ENCODE measurements at places on chromosomes 7 and 10. TPM values are rescaled to one million over a fixed set of nuclear protein-coding genes. Genes with fewer than 3 reads are reported as not detected.
A peak's percentile ranks its signal among the peaks of the same experiment; 100 is the strongest.

PNLIP gene
- not detected for total RNA-seq

FGFBP3 gene
- 9.6 TPM for total RNA-seq

ZNF398 gene
- 19.5 TPM for total RNA-seq

ITIH5 gene
- total RNA-seq, result 34.0 TPM

SMO gene
- 38.6 TPM for total RNA-seq

UCMA gene
- not detected for total RNA-seq

LIMK1 gene
- 46.6 TPM for total RNA-seq

OR6V1 gene
- total RNA-seq, result not detected

SUMF2 gene
- 125 TPM for total RNA-seq

ZNF22 gene
- 39.0 TPM for total RNA-seq

DNA sequence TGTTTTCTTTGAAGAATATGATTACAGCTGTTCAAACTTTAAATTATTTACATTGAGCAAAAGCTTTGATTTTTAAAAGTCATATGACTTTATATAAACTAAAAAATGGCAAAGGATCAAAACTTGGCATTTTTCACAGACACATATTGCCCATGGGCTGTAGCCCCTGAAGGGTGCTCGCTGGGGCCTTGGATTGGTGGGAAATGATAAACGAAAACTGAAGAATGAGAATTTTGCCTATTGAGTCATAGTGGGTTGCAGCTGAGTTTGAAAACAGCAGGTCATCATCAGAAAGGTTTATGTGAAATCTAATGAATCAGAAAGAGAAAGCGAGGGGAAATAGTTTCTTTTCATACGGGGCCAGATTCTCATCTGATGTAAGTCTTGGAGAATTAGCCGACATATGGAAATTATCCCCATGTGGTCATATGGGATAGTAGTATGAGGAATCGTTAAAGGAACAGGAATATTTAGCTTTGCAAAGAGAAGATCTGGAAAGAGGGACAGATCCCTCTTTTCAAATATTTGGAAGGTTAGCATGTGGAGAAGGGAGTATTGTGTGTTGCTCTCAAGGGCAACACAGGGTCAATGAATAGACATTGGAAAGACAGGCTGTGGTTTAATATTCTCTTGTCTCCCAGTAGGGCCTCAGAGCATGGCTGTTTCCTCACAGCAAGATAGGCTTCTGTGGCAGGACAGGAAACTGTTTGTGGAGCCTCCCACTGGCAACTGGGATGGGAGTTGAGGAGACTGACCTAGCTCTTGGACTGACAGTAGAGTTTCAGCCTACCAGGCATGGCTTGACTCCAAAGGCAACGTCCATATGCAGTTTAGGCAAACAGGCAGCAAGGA lies 119.0 kb downstream of the FZD1 start:
- DNase-seq, result no peak
- no peaks in the 10 kb centered on the region for H3K36me3 ChIP-seq
- no peaks in the 10 kb centered on the region for H3K27me3 ChIP-seq

- DNase-seq, result no peak
- peak overlapping the region; percentile 13 for H3K4me3 ChIP-seq
- H3K27ac ChIP-seq, result peak overlapping the region; percentile 53
- H3K27me3 ChIP-seq, result no peaks in the 10 kb centered on the region
- peaks cover 17% of the 10 kb centered on the region for H3K4me1 ChIP-seq
These were observed 41.1 kb downstream of the CCDC3 start for GRCh38 chr10:12960334-12960898.

- H3K4me3 ChIP-seq, result no peak overlapping the region
- no peaks in the 10 kb centered on the region for H3K36me3 ChIP-seq
- DNase-seq, result no peak
- H3K27ac ChIP-seq, result no peak overlapping the region
- no peaks in the 10 kb centered on the region for H3K4me1 ChIP-seq
- peaks cover 5% of the 10 kb centered on the region for H3K27me3 ChIP-seq
These were observed 745.8 kb downstream of the GRID1 start for GRCh38 chr10:85620807-85621206.

DNA sequence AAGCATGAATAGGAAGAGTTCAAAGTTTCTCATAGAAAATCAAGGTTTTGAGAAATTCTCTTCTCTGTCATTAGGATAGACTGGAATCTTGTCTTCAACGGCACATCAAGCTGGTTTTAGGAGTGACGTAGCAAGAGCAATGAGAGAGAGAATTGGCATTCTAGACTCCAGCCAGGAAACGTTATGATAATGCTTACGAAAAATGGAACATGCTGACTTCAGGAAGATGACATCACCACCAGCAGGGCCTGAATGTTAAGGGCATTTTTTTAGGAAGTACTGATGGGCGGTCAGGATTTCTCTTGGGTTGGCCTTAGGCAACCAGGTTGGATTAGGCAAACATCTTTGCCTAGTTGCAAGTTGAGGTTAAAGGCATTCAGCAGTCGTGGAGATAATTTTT lies 213.2 kb upstream of the CTBP2 start:
- no peak for DNase-seq
- H3K27me3 ChIP-seq, result peaks cover 13% of the 10 kb centered on the region
- no peak overlapping the region for H3K27ac ChIP-seq
- H3K4me3 ChIP-seq, result no peak overlapping the region
- H3K4me1 ChIP-seq, result no peaks in the 10 kb centered on the region

GRCh38 chr7:102874166-102874829 lies 38.5 kb upstream of the LRRC17 start:
- no peaks in the 10 kb centered on the region for H3K36me3 ChIP-seq
- no peak overlapping the region for H3K4me3 ChIP-seq
- no peaks in the 10 kb centered on the region for H3K27me3 ChIP-seq
- peaks cover 33% of the 10 kb centered on the region for H3K4me1 ChIP-seq
- no peak for DNase-seq

- no peak for DNase-seq
- no peak overlapping the region for H3K4me3 ChIP-seq
- H3K27ac ChIP-seq, result no peak overlapping the region
- H3K36me3 ChIP-seq, result no peaks in the 10 kb centered on the region
These were observed 222.8 kb downstream of the PTN start for GRCh38 chr7:137120690-137121089.

DNA sequence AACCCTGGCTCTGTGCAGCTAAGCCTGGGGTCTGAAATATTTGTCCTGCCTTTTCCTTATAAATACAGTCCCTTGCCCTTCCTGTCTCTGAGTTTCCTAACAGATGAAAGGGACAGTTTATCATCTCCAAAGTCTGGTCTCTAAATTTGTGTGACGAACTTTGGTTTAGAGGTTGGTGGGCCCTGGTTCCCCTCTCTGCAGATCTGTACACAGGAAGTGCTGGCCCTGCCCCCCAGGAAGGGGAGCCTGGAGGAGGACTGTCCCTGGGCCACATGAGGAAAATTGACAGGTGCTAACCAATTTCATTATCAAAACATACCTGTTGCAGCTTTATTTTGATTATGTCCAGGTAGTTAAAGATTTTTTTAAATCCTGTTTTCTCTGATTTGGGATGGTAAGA lies 34.5 kb downstream of the PPP2R2D start:
- no peaks in the 10 kb centered on the region for H3K27me3 ChIP-seq
- no peak overlapping the region for H3K27ac ChIP-seq
- peaks cover 10% of the 10 kb centered on the region for H3K36me3 ChIP-seq
- H3K4me1 ChIP-seq, result peaks cover 19% of the 10 kb centered on the region

DNA sequence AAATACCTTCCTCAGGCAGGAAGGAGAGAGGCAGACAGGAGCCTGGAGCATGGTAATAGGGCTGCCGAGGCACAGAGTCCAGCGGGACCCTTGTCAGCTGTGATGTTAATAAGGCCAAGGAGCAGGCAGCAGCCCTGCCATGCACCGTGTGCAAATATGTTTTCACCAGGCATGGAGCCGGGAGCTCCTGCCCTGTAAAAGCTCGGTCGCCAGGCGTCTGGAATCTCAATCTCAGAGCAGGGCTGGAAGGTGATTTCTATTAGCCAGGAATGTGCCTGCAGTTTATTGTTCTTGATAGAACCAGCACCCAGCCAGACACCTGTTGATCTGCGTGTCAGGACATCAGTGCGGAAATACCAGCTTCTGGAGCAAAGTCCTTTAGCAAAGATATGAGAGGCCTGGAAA lies 469.8 kb downstream of the GLRX3 start:
- H3K27me3 ChIP-seq, result peaks cover 17% of the 10 kb centered on the region
- peak overlapping the region; percentile 35 for H3K27ac ChIP-seq
- H3K4me3 ChIP-seq, result no peak overlapping the region
- DNase-seq, result no peak

DNA sequence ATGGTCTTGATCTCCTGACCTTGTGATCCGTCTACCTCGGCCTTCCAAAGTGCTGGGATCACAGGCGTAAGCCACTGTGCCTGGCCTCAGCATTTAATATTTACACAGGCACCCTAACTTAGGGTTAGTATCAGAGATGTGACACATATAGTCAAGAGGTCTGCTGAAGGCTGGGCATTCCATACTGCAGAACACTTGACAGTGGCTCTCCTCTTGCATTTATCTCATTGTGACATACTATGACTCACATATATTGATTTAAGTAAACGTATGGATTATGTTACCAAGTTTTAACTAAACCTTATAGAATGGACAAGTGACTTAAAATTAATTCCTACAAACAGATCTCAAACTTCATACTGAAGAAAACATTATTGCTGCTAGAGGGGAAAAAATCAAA lies 36.6 kb downstream of the BRAF start:
- H3K27me3 ChIP-seq, result no peaks in the 10 kb centered on the region
- H3K4me1 ChIP-seq, result peaks cover 15% of the 10 kb centered on the region
- DNase-seq, result no peak
- no peak overlapping the region for H3K27ac ChIP-seq

GRCh38 chr7:28885771-28886170 lies 72.4 kb downstream of the TRIL start:
- no peak for DNase-seq
- H3K4me1 ChIP-seq, result peaks cover 8% of the 10 kb centered on the region
- H3K36me3 ChIP-seq, result peaks cover 5% of the 10 kb centered on the region
- no peak overlapping the region for H3K4me3 ChIP-seq
- H3K27ac ChIP-seq, result no peak overlapping the region

DNA sequence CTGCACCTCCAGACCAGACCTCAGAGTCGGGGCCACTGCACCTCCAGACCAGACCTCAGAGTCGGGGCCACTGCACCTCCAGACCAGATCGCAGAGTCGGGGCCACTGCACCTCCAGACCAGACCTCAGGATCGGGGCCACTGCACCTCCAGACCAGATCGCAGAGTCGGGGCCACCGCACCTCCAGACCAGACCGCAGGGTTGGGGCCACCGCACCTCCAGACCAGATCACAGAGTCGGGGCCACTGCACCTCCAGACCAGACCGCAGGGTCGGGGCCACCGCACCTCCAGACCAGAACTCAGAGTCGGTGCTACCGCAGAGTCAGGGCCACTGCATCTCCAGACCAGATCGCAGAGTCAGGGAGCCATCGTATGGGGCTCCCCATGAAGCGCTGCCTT lies 105.9 kb downstream of the ACTR3B start:
- no peak overlapping the region for H3K27ac ChIP-seq
- H3K36me3 ChIP-seq, result no peaks in the 10 kb centered on the region
- H3K27me3 ChIP-seq, result no peaks in the 10 kb centered on the region
- no peak for DNase-seq
- no peaks in the 10 kb centered on the region for H3K4me1 ChIP-seq

DNA sequence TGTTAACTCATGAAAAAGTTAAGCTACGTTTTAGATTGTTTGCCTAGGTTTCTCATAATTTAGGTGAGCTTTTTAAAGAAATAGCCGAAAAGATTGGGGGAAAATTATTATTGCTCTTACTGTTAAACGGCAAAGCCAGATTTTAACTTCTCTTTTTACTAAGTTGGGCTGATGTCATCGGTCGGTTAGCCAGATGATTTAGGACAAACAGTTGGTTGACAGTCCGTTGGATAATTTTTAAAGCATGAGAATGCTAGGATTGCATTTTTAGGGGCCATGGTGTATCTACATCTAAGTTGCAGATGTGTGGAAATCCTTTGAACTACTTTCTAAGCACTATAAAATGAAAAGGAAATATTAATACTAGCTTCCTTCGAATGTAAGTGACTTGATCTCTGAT lies 280.9 kb upstream of the AKR1E2 start:
- no peaks in the 10 kb centered on the region for H3K36me3 ChIP-seq
- H3K4me1 ChIP-seq, result peaks cover 7% of the 10 kb centered on the region
- no peak overlapping the region for H3K4me3 ChIP-seq
- no peak for DNase-seq
- H3K27ac ChIP-seq, result no peak overlapping the region

DNA sequence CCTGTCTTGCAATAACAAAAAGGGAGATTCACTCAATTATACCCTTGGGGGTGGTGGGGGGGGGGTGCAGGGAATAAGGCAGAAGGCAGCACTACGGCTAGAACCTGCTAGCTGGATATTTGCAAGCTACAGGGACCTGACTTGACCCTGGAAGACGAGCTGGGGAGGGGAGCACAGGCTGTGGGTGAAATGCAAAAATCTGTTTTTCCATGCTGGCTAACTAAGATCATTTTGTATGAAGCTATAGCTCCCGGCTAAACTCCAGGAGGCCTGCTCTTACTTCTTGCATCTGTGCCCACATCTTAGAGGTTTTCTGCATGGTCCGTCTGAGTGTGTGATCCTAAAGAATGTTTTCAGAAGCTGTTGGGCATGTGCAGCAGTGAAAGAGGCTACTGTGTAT lies 106.6 kb downstream of the EBLN1 start:
- no peak for DNase-seq
- peaks cover 6% of the 10 kb centered on the region for H3K4me1 ChIP-seq
- H3K27me3 ChIP-seq, result peaks cover 6% of the 10 kb centered on the region
- no peak overlapping the region for H3K4me3 ChIP-seq
- H3K27ac ChIP-seq, result no peak overlapping the region

DNA sequence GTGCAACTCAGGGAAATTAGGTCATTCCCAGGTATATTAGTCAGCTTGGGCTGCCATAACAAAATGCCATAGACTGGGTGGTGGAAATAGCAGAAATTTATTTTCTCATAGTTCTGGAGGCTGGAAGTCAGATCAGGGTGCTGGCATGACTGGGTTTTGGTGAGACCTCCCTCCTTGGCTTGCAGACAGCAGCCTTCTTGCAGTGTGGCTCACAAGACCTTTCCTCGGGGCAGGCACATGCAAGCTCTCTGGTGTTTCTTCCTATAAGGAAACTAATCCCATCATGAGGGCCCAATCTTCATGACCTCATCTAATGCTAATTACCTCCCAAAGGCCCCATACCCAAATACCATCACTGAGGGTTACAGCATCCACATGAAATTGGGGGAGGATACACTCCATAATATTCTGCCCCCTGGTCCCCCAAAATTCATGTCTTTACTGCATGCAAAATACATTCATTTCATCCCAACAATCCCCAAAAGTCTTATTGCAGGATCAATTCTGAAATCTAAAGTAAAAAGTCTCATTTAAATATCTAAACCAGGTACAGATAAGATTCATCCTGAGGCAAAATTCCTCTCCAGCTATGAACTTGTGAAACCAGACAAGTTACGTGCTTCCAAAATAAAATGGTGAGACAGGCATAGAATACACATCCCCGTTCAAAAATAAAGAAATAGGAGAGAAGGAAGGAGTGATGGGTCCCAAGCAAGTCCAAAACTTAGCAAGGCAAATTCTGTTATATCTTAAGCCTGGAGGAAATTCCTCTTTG lies 17.4 kb upstream of the CBLL1 start:
- H3K27me3 ChIP-seq, result peaks cover 33% of the 10 kb centered on the region
- H3K4me1 ChIP-seq, result no peaks in the 10 kb centered on the region
- no peak overlapping the region for H3K27ac ChIP-seq
- H3K36me3 ChIP-seq, result no peaks in the 10 kb centered on the region
- no peak for DNase-seq

- no peaks in the 10 kb centered on the region for H3K27me3 ChIP-seq
- H3K36me3 ChIP-seq, result no peaks in the 10 kb centered on the region
- no peak overlapping the region for H3K4me3 ChIP-seq
- no peak overlapping the region for H3K27ac ChIP-seq
- no peak for DNase-seq
These were observed 384.1 kb upstream of the COBL start for GRCh38 chr7:51700593-51701215.

Measured in type B pancreatic cell (in vitro differentiated cells).